NCI-H1417 (cell line): ENCODE measurements at places on chromosomes 3 and 15.
A peak's percentile ranks its signal among the peaks of the same experiment; 100 is the strongest.

DNA sequence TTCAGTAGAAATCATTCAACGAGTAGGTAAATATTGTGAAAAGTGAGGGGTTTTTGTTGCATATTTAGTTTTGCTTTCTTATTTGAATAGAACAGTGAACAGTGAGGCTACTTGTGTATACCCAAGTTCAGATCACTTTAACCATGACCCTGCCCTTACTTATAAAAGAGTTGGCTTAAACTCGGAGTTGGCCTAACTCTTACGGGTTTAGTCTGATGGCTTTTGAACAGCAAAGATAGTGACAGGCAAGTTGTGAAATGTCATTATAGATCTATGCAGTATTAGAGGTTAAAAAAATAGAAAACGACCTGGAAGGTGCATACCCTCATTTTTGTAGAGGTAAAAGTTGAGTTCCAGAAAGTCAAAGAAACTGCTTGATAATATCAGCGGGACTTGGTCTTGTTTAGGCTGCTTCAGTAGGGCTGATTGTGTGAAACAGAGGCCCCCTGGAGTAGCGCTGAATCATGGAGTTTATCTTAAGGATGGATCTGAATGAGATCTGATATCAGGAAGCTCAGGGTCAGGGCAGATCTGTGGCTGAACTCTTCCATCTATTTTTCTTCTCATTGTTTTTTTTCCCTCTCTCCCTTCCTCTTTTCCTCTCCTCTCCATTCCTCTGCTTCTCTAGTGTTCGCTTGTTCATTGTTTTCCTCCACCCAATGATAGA, 359.8 kb downstream of the LPP start:
- DNase-seq, result no peak

DNA sequence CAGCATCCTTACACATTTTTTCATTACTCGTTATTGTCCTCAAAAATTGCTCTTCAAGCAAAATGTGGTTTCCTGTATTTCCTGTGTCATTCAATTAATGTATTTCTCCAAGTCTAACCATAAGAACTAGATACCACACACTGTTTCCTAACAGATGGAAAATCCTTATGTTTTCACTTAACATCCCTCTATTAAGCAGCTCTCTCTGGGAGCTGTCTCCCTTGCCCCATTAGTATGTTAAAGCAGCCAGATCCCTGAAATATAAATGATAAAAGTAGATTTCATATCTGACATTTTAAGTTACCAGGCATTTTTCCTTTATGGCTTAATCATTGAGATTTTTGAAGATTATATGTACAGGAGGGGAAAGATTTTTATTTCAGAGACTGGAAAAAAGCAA, 15.9 kb downstream of the PFN2 start:
- no peak for DNase-seq

GRCh38 chr15:58247855-58248842, 110.0 kb downstream of the AQP9 start:
- DNase-seq, result peak; percentile 19

GRCh38 chr3:64595253-64595694, 92.5 kb downstream of the ADAMTS9 start:
- DNase-seq, result no peak

DNA sequence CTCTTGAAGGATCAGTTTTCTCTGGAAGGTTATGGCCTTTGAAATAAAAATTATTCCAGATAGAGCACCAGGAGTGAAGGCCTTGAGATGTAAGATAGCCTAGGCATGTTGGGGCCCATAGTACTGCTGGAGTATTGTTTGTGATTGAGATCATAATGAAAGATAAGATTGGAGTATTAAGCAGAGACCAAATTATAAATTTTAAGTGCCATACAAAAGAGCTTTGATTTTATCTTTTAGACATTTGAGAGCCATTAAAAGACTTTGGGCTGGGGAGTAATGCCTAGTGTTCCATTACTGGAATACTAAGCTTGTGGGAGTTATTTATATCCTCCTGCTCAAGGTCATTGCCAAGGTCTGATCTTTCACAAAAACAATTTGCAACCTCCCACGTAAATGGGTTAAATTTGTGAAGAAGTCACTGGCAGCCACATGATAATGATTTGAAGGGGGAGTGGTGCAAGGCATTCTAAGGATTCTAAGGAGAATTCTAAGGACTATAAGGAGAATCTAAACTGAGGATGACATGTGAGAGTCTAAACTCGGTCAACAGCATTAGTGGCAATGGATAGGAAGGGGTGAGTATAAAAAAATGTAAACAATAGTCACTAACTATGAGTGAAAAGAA, 12.8 kb downstream of the ELL3 start:
- no peak for DNase-seq
